ENCODE measurements at places on chromosomes 6 and 20. TPM values are rescaled to one million over a fixed set of nuclear protein-coding genes. Genes with fewer than 3 reads are reported as not detected.

PXT1 gene
- total RNA-seq, result not detected

IER3 gene
- 157 TPM for total RNA-seq

PRL gene
- not detected for total RNA-seq

MRAP2 gene
- 0.23 TPM for total RNA-seq

CLDN20 gene
- total RNA-seq, result not detected

C2 gene
- total RNA-seq, result not detected

C6orf141 gene
- total RNA-seq, result 28.1 TPM

LIME1 gene
- 10.8 TPM for total RNA-seq

CRYBG1 gene
- 34.0 TPM for total RNA-seq

MYL9 gene
- total RNA-seq, result 91.8 TPM

GRCh38 chr6:113511100-113511499 lies 346.0 kb upstream of the MARCKS start:
- DNase-seq, result no peak

DNA sequence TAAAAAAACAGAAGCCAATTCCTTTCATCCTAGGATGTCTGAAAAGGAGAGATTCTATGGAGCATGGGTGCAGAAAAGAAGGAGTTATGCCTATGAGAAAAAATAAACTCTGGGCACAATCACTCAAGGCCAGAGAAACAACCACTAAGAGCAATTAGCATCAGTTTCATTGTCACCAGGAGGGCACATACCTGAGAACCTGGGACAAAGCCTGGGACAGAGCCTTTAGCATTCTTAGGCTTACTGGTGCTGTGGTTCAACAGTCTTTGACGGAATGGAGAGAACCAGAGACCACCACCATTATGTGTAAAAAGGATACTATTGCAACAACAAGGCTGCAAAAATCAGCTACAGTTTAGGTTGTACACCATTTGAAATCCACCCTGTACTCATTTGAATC lies 29.4 kb upstream of the BCKDHB start:
- no peak for DNase-seq

GRCh38 chr6:170050591-170051041 lies 240.3 kb downstream of the DLL1 start:
- no peak for DNase-seq

DNA sequence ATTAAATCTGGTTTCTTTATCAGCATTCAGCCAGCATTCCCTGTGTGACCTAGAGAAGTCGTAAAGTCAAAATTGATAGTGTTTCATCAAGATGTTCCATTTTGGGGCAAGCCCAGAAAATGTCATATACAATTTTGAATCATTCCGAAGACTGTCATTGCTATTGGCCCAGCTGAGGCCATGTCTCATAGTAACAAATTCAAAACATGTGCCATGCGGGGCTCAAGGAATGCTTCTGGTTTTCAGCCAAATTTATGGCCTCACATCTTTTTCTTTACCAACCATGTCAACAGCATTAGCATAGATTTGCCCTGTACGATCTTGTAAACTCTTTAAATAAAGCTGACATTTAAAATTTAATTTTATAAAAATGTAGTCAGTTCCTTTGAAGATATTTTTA lies 314.7 kb downstream of the PAX1 start:
- DNase-seq, result no peak

GRCh38 chr6:74066168-74066871 lies 370.3 kb downstream of the CD109 start:
- no peak for DNase-seq

- DNase-seq, result no peak
These were observed 129.7 kb downstream of the SLC22A3 start for GRCh38 chr6:160477901-160478300.

DNA sequence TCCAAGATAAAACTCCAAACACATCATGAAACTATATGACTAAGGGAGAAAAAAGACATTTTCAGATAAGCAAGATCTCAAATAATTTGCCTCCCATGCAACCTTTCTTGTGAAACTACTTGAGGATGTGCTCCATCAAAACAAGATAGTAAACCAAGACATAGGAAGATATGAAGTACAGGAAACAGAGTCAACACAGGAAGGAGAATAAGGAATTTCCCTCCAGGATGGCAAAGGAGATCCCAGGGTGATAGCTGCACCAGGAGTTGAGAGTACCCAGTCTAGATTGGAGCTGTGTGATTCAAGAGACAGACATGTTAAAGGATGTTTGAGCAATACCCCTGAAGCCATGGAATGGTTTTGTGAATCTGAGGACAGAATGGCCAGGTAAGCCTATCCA lies 15.3 kb downstream of the IL17A start:
- DNase-seq, result no peak

DNA sequence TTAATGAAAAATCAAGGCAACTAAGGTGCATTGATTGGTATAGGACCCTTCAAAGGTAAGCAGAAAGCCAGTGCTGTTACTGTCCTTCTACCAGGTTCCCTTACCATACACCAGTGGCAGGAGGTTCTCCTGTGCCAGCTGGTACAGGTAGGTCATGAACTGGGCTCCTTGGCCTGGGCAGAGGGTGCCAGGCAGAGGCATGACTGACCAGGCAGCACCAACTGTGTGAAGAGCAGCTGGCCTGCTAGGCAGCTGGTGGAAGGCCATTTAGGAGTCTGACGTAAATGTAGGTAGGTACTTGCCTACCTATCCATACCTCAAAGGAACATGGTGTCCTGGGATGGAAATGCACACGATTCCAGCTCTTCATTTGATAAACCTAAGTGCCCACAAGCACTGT lies 23.3 kb downstream of the PCNA start:
- no peak for DNase-seq

- DNase-seq, result no peak
These were observed 27.4 kb upstream of the MAPRE1 start for GRCh38 chr20:32792316-32792715.

- no peak for DNase-seq
These were observed 90.0 kb upstream of the IFNGR1 start for GRCh38 chr6:137309078-137309762.

GRCh38 chr6:113320653-113321052 lies 536.5 kb upstream of the MARCKS start:
- no peak for DNase-seq

Data from glomerular endothelial cell (primary cell).